ENCODE measurements at places on chromosomes 11 and 22.

DNA sequence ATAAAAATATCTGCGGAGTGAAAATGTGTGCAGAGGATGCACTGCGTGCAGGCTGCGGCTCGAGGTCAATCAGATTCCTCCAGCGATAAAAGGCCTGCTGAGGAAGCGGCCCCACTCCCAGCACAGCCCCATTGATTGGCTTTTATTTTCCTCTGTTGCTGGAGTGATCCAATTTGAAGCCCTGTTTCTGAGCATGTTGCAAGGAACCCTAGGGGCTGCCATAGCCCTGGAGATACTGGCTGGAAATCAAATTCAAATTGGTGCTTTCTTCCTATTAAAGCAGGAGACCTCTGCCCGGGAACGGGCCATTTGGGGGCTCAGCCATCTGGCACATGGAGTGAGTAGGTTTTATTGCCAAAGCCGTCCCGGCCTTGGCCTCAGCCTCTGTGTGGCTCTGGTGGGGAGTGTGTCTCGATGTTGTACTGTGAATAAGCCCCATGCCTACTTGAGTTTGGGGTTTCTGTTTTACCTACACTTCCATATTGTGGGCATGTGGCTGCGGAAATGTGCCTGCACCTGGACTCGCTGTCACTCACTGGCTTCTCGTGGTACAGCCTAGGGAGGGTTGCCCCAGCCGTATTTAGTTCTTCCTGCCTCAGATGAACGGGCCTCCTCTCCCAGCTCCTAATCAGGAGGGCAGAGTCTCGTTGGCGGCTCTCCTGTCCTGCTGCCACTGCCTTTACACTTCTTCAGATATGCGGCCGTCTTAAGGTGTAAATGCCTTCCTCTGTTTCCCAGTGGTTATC is 25.6 kb downstream of the PARVB start:
- DNase-seq, result no peak

DNA sequence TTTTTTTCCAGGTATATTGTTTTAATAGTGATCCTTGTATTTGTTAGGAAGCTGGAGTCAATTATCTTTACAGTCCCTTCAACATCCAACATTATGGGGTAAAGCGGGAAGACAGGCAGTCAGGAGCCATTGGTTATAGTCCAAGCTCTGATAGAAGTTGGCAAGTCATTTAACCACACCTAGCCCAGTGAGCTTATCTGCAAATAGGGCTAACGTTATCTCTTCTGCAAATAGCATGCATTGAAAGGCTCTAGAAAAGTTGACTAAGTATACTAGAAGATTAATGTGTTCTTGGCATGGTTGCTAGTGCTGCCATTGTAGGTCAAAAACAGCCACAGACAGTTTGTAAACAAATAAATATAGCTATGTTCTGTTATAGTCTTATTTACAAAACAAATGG is 520.7 kb downstream of the OPCML start:
- no peak for DNase-seq

DNA sequence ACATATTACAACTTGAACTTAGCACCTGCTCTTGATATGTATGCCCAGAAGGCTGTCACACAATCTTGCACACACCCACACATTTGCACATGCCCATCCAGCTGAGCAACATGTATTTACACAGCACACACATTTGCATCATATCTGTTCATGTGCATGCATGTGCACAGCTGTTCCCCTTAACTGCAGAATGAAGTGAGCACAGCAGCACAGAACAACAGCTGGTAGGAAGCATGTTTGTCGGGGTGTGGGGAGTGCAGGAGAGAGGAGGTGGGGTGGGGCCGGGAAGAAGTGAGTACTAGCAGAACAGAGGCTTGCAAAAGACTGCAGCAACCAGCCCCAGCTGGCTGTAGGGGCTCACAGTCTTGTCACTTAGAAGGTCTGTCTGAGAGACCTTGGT is 296.5 kb downstream of the KIRREL3 start:
- no peak for DNase-seq

DNA sequence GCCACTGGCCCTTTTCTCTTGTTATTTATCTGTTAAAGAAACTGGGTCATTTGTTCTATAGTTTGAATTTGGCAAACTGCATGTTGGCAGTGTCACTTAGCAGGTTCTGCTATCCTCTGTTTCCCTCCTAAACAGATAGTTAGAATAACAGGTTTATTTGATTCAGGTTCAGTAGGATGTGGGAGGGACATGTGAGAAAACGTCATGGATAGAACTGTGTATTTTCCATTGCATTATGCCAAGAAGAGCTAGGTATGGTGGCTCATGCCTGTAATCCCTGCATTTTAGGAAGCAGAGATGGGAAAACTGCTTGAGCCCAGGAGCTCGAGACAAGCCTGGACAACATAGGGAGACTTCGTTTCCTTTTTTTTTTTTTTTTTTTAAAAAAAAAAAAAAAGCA is 24.3 kb downstream of the PATL1 start:
- DNase-seq, result no peak

DNA sequence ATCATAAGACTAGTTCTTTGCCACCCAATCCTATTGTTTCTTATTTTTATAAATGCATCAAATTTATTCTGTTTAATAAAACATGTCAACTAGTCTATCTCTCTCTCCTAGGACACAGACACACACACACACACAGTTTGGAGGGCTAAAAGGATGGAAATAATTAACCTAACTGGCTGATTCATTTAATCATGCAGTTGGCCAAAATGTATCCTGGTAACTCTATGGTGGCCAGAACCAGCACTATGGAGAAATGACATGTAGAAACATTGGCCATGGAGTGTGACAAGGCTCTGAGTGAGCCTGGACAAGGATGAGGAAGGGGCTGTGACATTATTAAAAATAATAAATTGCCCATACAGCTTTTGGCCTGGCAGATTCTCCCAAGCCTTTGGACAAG is 64.1 kb downstream of the CLPB start:
- no peak for DNase-seq

- no peak for DNase-seq
Measured at GRCh38 chr11:63906087-63906486, 10.9 kb downstream of the RCOR2 start.

Data from EL (cell line).